Ascending aorta (tissue), 2 donors: ENCODE measurements at places on chromosomes 4 and X.
A peak's percentile ranks its signal among the peaks of the same experiment; 100 is the strongest.

DNA sequence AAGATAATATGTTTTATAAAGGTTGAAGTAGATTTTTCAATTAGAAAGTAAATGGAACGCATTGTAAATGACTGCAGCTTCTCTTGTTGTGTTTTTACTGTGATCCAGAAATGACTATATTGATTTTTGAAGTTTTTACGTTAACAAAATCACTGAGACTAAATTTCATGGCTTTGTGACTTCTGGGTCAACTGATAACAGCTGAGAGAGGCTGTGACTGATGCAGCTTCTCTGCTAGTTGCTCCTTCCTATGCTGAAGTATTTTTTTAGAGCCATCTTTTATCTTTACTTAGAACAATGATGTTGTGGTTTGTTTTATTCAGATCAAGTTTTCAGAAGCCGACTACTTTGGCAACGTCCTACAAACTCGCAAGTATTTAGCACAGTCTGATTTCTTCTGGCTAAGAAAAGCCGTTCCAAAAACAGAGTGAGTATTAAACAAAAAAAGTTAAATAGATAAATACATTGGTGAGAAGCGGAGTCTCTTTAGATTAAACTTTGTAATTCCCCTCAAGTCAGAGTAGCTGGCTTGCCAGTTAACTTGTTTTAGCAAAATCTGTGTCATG is 94.7 kb upstream of the CBLL2 start:
- H3K27me3 ChIP-seq: no peaks in the 10 kb centered on the region
- no peak overlapping the region for H3K27ac ChIP-seq
- DNase-seq: no peak
- no peaks in the 10 kb centered on the region for H3K36me3 ChIP-seq

GRCh38 chrX:107505223-107505622 is 55.8 kb downstream of the FRMPD3 start:
- H3K4me1 ChIP-seq: no peaks in the 10 kb centered on the region
- no peak for DNase-seq
- no peak overlapping the region for H3K4me3 ChIP-seq

- H3K27ac ChIP-seq: peak overlapping the region; percentile 70
- H3K27me3 ChIP-seq: no peaks in the 10 kb centered on the region
- no peak overlapping the region for H3K4me3 ChIP-seq
Observed at GRCh38 chr4:48792348-48793006, 12.4 kb upstream of the FRYL start.

GRCh38 chr4:186400676-186401075 is 134.7 kb downstream of the F11 start:
- H3K27ac ChIP-seq: no peak overlapping the region
- no peak for DNase-seq
- no peak overlapping the region for H3K4me3 ChIP-seq
- no peaks in the 10 kb centered on the region for H3K4me1 ChIP-seq
- no peaks in the 10 kb centered on the region for H3K27me3 ChIP-seq
- no peaks in the 10 kb centered on the region for H3K36me3 ChIP-seq

GRCh38 chrX:115408771-115409400 is 119.4 kb downstream of the LUZP4 start:
- no peak overlapping the region for H3K27ac ChIP-seq
- no peak for DNase-seq
- peaks cover 3% of the 10 kb centered on the region for H3K4me1 ChIP-seq

DNA sequence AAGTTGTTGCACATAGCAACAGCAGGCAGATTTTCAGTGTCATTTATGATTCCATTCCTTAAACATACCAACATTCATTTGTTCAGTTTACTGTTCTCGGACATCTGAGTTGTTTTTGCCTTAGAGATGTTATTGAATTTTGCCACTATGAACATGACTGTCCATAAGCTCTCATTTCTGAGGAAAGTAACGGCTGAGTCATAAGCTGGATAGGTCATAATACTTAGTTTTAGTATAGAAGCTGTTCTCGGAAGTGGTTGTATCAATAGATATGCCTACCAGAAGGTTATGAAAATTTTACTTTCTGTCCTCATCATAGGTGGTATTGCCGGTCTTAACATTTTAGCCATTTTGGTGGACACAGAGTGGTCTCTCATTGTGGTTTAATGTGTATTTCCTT is 157.1 kb upstream of the CLNK start:
- H3K27ac ChIP-seq: no peak overlapping the region
- H3K36me3 ChIP-seq: no peaks in the 10 kb centered on the region
- no peaks in the 10 kb centered on the region for H3K27me3 ChIP-seq

- no peaks in the 10 kb centered on the region for H3K27me3 ChIP-seq
- H3K36me3 ChIP-seq: no peaks in the 10 kb centered on the region
- no peak for DNase-seq
- H3K4me1 ChIP-seq: no peaks in the 10 kb centered on the region
- no peak overlapping the region for H3K4me3 ChIP-seq
- H3K27ac ChIP-seq: no peak overlapping the region
Observed at GRCh38 chr4:120622601-120623000, 299.9 kb downstream of the PRDM5 start.

GRCh38 chrX:112678831-112679230 is 907 bp downstream of the LHFPL1 start:
- no peaks in the 10 kb centered on the region for H3K27me3 ChIP-seq
- no peaks in the 10 kb centered on the region for H3K4me1 ChIP-seq
- no peaks in the 10 kb centered on the region for H3K36me3 ChIP-seq
- no peak for DNase-seq
- peak overlapping the region; percentile 80 for H3K27ac ChIP-seq

DNA sequence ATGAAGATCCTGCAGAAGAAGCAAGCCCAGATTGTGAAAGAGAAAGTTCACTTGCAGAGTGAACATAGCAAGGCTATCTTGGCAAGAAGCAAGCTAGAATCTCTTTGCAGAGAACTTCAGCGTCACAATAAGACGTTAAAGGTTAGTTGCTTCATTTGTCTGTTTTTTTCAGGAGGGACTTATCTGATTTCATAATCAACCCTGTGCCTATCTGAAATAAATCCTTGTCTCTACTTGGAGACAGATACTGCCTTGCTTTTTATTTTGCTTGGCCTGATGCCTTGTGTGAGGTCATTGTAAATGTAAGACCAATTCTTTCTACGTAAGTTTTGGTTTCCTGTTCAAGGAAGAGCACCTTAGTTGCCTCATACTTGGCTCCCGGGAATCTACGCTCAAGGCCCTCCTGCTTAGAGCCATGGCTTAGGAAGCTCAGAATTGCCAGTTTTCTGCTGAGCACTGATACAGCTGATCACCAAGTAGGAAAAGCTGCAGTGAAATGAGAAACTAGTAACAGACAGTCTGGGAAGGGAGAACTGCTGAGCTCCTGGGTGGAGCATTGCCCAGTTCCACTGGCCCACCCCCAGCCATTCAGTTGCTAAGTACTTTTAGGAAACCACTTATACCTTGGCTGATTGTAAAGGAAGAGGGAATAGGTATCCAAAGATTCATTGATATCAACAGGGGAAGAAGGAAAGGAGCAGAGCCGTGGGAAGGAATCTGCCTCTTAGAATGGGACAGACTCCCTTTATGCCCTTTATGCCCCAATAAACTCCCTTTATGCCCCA is 41.8 kb downstream of the RBBP7 start:
- H3K36me3 ChIP-seq: peaks cover 13% of the 10 kb centered on the region
- H3K4me3 ChIP-seq: no peak overlapping the region

DNA sequence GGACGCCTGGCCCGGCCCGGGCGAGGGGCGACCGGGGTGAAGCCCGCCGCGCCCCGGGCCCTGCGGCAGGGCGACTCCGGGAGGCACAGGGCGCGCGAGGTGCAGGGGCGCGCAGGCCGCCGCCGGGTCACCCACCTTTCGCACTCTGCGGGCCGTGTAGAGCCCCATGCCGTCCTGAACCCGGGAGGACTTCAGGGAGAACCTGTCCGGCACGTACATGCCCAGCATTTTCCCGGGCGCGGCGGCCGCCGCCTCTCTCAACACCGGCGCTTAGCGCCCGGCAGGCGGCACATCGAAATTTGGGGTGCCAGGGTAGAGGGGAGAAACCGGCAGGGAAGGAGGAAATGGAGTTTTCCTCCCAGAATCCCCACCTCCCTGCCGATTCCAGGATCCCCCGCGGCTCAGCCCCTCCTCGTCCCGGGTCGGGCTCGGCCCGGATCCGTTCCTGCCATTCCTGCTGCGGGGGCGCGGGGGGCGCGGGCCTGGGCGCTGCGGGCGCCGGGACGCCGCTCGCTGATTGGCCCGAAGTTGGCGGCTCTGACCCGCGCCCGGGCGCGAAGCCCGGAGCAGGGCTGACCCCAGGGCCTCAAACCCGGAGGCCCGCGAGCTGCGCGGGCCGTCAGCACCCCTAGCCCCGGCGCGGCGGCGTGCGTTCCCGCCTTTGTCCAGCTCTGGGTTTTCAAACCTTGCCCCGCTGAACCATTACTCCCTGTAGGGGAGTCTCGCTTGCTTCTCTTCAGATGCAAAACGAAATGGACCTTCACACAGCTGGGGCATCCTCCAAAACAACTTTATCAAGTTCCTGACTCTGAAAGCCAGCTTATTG is at the start of gene PRDM5:
PRDM5 (minus strand) TSS at position 346 of the 826 bp plus-strand sequence; CDS start at position 228, 118 bp downstream.
- no peaks in the 10 kb centered on the region for H3K27me3 ChIP-seq
- peak within 1 kb of the TSS; percentile 94 for H3K27ac ChIP-seq
- H3K4me3 ChIP-seq: peak within 1 kb of the TSS; percentile 69
- peaks cover 12% of the 10 kb centered on the region for H3K4me1 ChIP-seq
- H3K36me3 ChIP-seq: no peaks in the 10 kb centered on the region
- DNase-seq: no peak

- peak overlapping the region; percentile 92 for H3K4me3 ChIP-seq
- no peaks in the 10 kb centered on the region for H3K36me3 ChIP-seq
- H3K4me1 ChIP-seq: no peaks in the 10 kb centered on the region
- H3K27me3 ChIP-seq: no peaks in the 10 kb centered on the region
Observed at GRCh38 chrX:136157187-136157586, 9.9 kb downstream of the FHL1 start.

DNA sequence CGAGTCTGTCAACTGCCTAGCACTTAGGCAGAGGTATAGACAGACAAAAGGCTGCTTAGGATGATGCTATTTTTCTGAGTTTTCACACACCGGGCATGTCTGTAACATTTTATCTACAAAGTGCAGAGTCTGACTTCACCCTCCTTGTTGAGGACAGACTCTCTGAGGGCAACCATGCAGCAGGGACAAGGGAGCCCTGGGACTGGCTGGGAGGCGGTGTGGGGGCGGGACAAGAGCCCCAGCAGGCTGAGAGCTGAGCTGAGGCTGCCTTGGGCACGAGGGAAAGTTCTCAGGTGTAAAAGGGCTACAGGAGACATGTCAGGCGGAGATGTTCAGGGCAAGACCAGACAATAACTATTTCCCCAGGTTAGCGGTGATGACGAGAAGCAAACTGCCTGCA is 81.6 kb downstream of the GATB start:
- no peak for DNase-seq
- H3K4me1 ChIP-seq: no peaks in the 10 kb centered on the region
- H3K4me3 ChIP-seq: no peak overlapping the region
- H3K27me3 ChIP-seq: no peaks in the 10 kb centered on the region
- H3K36me3 ChIP-seq: no peaks in the 10 kb centered on the region
- H3K27ac ChIP-seq: no peak overlapping the region

DNA sequence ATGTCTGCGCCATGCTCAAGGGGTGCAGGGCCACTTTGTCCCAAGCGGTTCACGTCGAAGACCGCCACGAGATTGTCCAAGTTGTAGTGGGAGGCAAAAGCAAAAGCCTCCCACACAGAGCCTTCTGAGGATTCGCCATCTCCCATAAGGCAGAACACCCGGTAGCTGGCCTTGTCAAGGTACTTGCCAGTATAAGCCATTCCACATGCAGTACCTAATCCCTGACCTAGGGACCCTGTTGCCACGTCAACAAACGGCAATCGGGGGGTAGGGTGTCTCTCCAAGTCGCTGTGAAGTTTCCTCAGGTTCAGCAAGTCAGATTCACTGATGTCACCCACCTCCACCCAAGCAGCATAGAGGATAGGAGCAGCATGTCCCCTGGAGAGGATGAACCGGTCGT is 424 bp downstream of the TKTL2 start:
- peaks cover 9% of the 10 kb centered on the region for H3K4me1 ChIP-seq
- DNase-seq: no peak
- H3K4me3 ChIP-seq: no peak overlapping the region
- H3K27ac ChIP-seq: no peak overlapping the region
- H3K27me3 ChIP-seq: no peaks in the 10 kb centered on the region
- no peaks in the 10 kb centered on the region for H3K36me3 ChIP-seq

DNA sequence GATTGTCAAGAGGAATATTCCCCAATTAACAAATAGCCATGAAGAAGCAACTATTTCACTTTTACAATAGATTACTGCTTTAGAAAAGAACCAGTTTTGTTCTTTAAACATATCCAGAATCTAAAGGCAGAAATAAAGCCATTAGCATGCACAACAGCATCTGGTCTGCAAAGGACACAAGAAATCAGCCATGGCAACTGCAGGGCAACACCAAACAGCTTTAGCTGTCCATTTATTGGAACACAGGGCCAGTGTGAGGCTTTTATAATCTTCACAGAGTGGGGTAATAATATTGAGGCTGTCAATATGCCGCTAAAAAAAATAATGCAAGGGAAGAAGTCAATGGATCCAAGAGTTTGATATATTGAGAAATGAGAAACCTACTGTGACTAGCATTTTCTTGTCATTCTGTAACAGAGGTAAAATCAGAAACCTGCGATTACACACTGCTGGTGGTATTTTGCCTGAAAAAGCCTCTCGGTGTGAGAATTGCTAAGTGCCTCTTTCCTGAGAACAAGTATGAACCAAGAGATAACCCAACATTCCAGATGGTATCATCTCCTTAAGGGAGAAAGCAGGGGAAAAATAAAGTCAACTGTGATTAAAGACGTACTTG is 2.7 kb upstream of the BANK1 start:
- no peak overlapping the region for H3K4me3 ChIP-seq
- DNase-seq: no peak
- no peaks in the 10 kb centered on the region for H3K4me1 ChIP-seq
- H3K27ac ChIP-seq: no peak overlapping the region

DNA sequence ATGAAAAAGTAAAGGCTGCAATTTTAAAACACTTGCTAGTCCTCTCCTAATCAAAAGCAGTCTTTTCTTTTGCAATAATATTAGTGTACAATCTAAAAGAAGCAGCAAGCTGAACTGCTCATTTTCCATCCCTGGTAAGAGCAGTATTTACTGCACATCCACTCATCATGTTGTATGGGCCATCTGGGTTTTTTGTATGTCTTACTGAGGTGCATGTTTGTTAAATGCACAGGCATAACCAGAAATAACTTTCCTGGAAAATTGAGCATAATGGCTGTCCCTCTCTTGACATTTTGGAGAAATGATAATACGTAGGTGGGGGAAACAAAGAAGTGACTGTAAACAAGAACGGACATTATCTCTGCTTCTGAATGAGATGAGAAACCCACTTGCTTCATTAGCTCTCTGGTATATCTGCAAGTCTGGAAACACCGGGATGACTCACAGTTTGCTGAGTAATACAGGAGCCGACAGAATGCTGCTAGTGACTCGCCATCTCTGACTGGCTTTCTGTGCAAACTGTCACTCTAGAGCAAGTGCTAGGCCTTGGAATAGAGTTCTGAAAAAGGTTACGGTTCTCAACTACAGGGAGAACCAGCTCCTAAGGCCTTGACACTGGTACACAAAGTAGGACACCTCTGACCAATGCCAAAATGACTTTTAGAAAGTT is 85.7 kb upstream of the MTM1 start:
- H3K4me3 ChIP-seq: no peak overlapping the region
- no peak overlapping the region for H3K27ac ChIP-seq
- DNase-seq: no peak
- no peaks in the 10 kb centered on the region for H3K4me1 ChIP-seq
- H3K36me3 ChIP-seq: no peaks in the 10 kb centered on the region

- DNase-seq: no peak
- H3K36me3 ChIP-seq: no peaks in the 10 kb centered on the region
- H3K4me3 ChIP-seq: no peak overlapping the region
- H3K4me1 ChIP-seq: no peaks in the 10 kb centered on the region
- H3K27ac ChIP-seq: no peak overlapping the region
Observed at GRCh38 chr4:118589471-118590055, 95.6 kb upstream of the METTL14 start.

GRCh38 chr4:119726505-119726904 is 97.9 kb upstream of the PDE5A start:
- DNase-seq: no peak
- no peaks in the 10 kb centered on the region for H3K36me3 ChIP-seq
- peak overlapping the region; percentile 90 for H3K27ac ChIP-seq
- no peak overlapping the region for H3K4me3 ChIP-seq
